ENCODE measurements at places on chromosomes 12 and 14.

- no peak for DNase-seq
Measured at GRCh38 chr14:90645842-90646443, 170.3 kb downstream of the TTC7B start.

GRCh38 chr12:121872546-121873215 is 14.0 kb upstream of the HPD start:
- DNase-seq = no peak

- DNase-seq = no peak
Measured at GRCh38 chr14:94193776-94194175, 19.7 kb downstream of the PPP4R4 start.

DNA sequence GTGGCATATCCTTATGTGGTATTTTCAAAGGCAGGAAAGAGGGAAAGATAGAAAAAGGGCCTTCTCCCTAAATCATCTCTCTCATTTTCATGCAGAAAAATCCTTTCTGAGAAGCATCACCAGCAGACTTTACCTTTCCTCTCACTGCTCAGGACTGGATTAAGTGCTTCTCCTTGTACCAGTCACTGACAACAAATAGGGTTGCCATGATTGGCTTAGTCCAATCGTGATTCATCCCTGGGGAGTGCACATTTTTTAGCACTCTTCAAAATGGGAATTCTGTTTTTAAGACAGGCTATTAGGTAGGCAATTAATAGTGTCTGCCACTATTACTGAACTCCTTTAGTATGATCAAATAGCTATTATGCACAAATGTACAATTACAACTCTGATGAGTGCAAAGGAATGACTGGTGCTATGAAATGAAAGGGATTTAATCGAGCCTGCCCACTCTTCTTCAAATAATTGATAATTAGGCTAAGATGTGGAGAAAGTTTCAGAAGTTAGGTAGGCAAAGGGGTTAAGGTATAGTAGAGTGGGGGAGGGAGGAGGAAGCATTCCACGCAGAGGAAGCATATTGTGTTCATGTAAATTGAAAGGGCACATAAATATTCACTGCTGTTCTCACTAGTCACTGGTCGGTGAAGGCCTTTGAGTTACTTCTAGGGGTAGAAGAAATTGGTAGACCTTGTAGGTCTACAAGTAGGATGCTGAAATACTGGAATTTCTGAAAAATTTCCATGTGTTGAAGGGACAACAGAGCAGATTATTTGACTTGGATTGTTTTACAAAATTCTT is 84.0 kb downstream of the MSRB3 start:
- no peak for DNase-seq

DNA sequence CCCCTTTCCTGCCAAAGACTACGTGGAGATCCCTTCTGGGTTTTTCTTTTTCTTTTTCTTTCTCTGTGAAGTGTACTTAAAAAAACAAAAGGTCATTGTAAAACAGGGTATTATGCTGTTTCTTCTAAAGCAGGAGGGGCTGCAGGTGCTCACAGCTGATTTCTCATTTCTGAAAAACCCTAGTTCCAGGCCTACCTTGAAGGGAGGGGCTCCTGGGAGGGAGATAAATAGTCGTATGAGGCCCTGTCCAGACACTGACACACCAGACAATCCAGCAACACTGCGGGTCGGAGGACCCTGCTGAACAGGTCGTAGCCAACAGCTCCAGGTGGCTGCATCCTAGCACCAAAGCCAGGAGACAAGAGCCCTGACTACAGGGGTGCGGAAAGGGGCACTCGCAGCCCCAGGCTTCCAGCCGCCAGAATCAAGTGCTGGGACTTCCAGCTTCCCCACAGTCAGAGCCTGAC is 41.1 kb downstream of the PSMA6 start:
- DNase-seq = no peak

DNA sequence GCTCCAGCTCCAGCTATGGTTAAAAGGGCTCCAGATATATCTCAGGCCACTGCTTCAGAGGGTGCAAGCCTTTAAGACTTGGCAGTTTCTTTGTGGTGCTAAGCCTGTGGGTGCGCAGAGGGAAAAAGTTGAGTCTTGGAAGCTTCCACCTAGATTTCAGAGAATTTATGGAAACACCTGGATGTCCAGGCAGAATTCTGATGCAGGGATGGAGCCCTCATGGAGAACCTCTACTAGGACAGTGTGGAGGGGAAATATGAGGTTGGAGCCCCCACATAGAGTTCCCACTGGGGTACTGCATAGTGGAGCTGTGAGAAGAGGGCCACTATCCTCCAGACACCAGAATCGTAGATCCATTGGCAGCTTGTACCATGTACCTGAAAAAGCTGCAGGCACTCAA is 69.9 kb downstream of the SDR9C7 start:
- DNase-seq = no peak

DNA sequence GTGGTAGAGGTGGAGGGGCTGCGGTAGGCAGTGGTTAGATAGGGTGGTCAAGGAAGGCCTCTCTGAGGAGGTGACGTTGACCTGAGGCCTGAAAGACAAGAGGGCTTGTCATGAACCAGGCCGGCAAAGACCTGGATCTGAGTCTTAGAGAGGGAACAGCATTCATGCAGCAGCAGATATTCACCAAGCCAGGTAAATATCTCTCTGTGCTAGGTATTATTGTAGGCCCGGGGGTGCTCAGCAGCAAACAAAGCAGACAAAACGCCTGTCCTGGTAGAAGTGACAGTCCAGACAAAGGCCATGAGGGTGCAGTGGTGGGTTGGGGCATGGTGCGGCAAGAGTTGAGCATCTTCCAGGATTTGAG is 117.6 kb downstream of the PTPN11 start:
- DNase-seq = no peak

- no peak for DNase-seq
Measured at GRCh38 chr14:76784266-76784874, 23.1 kb downstream of the VASH1 start.

- no peak for DNase-seq
Measured at GRCh38 chr12:69816082-69816481, 8.9 kb upstream of the MYRFL start.

- no peak for DNase-seq
Measured at GRCh38 chr12:46743456-46743855, 82.3 kb downstream of the SLC38A4 start.

DNA sequence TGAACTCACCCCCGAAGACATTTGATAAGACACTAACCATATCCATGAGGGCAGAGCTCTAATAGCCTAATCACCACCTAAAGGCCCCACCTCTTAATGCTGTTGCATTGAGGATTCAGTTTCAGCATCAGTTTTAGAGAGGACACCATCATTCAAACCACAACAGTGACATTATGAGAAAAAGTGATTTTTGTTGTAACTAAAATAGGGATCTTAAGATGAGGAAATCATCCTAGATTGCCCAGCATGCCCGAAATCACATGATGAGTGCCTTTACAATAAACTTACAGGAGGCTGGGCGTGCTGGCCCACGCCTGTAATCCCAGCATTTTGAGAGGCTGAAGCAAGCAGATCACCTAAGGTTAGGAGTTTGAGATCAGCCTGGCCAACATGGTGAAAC is 9.7 kb upstream of the GLT1D1 start:
- no peak for DNase-seq

- no peak for DNase-seq
Measured at GRCh38 chr14:91218014-91218413, 26.5 kb downstream of the GPR68 start.

DNA sequence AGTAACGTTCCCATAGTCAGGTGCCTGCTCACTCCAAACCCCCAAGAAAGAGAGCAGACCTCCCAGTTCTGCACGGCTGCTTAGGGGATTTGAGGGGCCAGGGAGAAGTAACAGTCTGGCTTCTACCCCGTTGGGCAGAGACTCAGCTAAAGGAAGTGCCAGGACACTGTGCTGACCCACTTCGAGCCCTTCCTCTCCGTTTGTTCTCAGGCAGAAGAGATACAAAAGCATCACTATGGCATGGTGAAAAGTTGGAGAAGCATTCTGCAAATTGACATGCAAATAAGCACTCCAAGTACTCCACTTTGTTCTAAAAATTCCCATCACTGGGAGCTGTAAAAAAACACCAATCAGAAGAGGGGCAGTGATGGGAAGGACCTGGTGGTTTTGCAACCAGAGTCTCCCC is 239.1 kb downstream of the EGLN3 start:
- no peak for DNase-seq

DNA sequence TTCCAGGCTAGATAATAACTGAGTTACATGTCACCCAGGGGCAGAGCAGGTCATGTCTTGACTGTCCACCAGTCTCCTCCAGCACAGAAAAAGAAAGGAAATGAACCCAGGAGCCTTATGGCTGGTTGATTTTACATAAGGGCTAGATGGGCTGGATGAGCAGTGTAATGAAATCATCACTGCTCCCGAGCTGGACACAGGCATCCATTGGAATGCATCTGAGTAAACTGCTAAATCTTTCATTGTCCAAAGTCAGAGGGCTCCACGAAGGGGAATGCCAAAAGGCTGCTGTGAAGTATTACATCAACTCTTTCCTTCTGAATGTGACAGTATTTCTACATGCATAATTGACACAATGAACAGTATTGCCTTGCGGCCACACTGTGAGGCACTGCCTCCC is 30.1 kb upstream of the TSPAN11 start:
- DNase-seq = no peak

GRCh38 chr14:94761348-94761996 is 8.4 kb downstream of the GSC start:
- DNase-seq = no peak

DNA sequence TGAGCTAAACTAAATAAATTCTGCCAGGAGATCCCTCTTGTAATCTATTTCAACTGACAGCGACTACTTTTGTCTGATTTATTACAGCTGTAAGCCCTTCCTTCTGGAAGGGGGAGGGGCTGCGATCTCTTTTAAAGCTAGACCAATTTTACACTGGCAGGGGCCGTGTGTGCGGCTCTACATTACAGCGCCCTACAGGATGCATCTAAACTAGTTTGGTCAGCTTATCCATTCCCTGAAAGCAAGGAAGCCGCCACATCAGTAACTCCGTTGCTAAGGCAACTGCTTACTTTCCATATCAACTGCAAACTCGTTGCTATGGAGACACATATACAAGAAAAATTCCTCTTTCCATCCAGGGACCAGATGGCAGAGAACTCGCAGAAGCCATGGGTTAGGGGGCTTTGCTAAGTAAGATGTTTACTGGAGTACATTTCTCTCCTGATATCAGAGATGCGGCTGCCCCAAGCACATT is 17.4 kb downstream of the FOXN3 start:
- no peak for DNase-seq

DNA sequence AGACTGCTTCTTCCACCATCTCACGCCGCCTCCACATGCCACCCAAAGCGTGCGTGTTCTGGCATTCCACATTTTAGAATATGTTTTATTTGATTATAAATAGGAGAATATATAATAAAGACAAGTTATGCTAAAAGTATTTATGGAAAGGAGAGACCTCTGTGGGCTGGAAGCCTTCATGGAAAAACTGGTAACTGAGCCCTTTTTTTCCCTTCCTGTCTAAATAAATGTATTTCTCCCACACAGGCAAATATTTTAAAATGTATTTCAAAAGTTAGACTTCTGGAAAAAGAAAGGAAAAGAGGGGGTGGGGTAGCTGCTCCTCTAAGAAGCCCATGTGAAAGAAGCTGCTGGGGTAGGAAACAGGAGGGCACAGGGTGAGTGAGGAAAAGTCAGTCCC is 16.1 kb upstream of the NR4A1 start:
- no peak for DNase-seq

- no peak for DNase-seq
Measured at GRCh38 chr14:77457115-77457521, 283 bp downstream of the VIPAS39 start.

- DNase-seq = no peak
Measured at GRCh38 chr12:20109676-20110075, 258.7 kb upstream of the PDE3A start.

DNA sequence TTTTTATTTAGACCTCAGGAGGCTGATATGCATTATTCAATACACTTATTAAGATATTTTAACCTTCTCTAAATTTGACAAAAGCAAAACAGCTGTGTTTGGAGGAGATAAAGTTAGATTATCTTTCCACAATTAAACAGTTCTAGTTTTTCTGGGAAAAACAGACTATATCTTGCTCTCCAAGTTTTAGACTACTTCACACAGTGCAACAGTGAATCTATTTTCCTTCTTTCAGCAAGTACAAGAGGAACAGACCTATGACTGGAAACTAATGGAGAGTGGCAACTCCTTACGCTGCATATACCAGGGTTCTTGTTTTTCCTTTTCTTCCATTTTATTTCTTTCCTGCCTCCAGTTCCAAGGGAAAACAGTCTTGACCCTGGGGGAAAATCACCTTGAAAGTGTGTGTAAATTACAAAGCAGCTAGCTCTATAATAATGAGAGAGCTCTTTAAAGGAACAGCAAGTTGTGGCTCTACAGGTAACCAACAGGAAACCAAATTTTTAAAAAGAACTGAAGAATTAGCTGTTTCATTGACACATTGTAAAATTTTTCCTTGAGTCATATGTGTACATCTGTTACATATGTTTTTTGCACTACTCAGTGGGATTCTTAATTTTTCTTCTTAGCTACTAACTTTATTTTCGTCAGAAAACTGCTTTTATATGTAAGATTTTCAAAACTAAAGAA is 27.4 kb downstream of the DNM1L start:
- DNase-seq = no peak

DNA sequence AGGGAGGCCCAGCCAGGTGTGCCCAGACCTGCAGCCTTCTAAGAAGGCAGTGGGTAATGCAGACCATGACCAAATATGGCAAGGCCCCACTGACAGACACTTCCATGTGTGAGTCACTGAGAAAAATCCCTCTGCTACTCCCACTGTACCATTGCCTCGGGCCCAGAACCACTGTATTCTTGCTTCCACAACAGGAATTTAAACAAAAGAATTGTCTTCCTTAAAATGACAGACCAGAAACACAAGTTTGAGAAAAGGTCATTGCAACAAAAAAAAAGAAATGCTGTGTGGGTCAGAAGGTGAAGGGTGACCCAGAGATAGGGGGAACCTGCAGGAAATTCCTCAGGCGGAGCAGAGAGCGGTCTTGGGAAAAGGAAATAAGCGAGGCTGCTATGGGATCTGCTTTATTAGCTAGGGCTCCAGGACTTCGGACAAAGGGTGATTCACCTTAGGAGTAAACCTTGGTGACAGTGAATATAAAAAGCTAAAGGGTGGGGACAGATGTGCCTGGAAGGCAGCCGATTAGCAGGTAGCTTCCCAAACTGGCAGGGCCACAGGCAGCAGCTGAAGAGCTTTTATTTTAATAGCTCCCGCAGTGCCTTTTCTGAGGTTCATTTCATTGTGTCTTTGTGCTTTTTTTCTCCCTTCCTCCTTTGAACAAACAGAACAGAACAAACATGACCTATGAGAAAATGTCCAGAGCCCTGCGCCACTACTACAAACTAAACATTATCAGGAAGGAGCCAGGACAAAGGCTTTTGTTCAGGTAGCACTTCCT is 185.3 kb upstream of the BCL2L14 start:
- DNase-seq = no peak

DNA sequence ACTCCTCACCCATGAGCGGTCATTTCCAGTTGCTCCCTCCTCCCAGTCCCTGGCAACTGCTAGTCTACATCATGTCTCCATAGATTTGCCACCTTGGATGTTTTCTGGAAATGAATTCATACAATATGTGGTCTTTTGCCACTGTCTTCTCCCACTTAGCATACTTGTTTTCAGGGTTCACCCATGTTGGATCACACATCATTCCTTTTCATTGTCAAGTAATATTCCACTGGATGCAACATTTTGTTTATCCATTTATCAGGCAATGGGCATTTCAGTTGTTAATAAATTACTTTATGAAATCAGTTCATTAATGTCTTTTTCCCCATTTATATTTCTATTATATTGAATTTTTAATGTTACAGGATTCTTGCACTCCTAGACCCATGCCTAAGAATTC is 64.3 kb downstream of the EML1 start:
- no peak for DNase-seq

GRCh38 chr12:56921346-56921745 is 12.9 kb downstream of the SDR9C7 start:
- no peak for DNase-seq

GRCh38 chr12:23559268-23559753 is 390.2 kb downstream of the SOX5 start:
- no peak for DNase-seq

All from GM10248 (cell line).